ENCODE measurements at places on chromosomes 16 and 17. TPM values are rescaled to one million over a fixed set of nuclear protein-coding genes. Genes with fewer than 3 reads are reported as not detected.

The KRT20 gene
- not detected for total RNA-seq

The TBC1D3G gene
- not detected for total RNA-seq

The SRCIN1 gene
- 0.27 TPM for total RNA-seq

The NUTF2 gene
- 277 TPM for total RNA-seq

The CD300H gene
- total RNA-seq, result not detected

The CD79B gene
- total RNA-seq, result 1.3 TPM
